ENCODE measurements at places on chromosomes 6 and 20.
A peak's percentile ranks its signal among the peaks of the same experiment; 100 is the strongest.

GRCh38 chr6:82711971-82712370 is 348.4 kb downstream of the TPBG start:
- no peak overlapping the region for H3K4me3 ChIP-seq
- H3K4me1 ChIP-seq, result no peaks in the 10 kb centered on the region
- no peak for DNase-seq
- H3K27me3 ChIP-seq, result peaks cover 10% of the 10 kb centered on the region
- H3K36me3 ChIP-seq, result no peaks in the 10 kb centered on the region

DNA sequence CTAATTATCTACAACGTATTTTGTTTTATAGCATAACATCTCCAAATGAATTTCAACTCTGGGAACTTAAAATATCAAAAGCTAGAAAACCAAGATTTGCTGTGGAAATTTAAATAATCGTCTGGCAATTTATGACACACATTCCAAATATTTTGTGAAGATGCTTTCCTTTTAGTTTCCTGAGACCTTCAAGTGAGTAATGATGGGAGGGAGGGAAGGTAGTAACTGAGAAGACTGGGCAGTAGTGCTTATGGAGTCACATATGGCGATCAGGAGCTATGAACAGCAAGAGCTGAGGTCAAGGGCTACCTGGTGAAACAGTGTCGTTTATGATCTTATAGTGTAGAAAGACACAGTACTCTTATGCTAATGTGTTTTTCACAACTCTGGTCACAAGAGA is 178.2 kb upstream of the THEMIS start:
- no peak overlapping the region for H3K4me3 ChIP-seq
- no peak overlapping the region for H3K27ac ChIP-seq
- H3K27me3 ChIP-seq, result no peaks in the 10 kb centered on the region
- peaks cover 4% of the 10 kb centered on the region for H3K4me1 ChIP-seq

DNA sequence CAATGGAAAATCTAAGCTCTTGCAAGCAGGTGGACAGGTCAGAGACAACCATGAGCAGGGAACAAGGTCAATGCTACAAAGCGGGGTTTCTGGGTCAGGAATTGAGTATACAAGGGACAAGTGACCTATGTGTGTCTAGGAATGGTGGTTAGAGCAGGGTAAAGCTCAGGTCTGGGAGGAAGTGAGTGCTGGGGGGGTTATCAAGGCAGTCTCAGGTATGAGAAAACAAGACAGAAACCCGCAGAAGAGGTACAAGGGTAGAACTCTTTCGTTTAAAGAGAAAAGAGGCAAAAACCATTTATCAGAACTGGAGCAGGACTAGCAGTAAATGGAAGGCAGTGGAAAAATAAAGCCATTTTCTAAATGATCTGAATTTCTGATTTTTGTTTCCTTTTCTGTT is 298.4 kb downstream of the ALDH8A1 start:
- no peak for DNase-seq
- H3K4me3 ChIP-seq, result no peak overlapping the region
- H3K27me3 ChIP-seq, result no peaks in the 10 kb centered on the region
- no peak overlapping the region for H3K27ac ChIP-seq

DNA sequence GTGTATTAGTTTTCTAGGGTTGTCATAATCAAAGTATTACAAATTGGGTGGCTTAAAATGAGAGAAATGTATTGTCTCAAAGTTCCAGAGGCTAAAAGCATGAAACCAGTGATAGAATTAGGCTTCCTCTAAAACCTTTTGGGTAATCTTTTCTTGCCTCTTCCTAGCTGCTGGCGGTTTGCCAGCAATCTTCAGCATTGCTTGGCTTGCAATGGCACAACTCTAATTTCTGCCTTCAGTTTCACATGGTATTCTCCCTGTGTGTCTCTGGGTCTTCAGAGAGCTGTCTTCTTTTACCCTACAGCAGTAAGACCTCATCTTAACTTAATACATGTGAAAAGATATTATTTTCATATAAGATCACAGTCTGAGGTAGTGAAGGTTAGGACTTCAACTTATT is 479.1 kb upstream of the GJE1 start:
- no peaks in the 10 kb centered on the region for H3K4me1 ChIP-seq
- no peak overlapping the region for H3K27ac ChIP-seq
- no peak for DNase-seq
- H3K4me3 ChIP-seq, result no peak overlapping the region

DNA sequence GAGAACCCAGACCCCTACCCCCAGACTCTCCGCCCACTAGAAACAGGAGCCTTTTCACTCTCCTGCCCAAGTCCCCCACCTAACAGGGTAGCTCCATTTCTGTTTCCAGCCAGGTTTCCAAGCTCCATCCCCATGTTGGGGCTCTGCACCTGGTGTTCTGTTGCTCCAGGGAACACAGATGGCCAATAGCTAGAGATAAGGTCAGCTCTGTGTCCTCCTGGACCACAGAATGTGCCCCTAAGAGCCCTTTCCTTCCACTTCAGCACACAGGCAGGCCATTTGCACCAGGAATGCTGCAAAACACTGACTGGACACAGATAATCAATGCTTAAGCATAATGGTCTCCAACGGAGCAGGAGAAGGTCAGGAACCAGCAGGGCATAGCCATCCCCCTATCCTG is 159.4 kb downstream of the QRSL1 start:
- no peak for DNase-seq
- peaks cover 4% of the 10 kb centered on the region for H3K27me3 ChIP-seq
- no peak overlapping the region for H3K27ac ChIP-seq

- peaks cover 8% of the 10 kb centered on the region for H3K36me3 ChIP-seq
- H3K4me1 ChIP-seq, result peaks cover 70% of the 10 kb centered on the region
- DNase-seq, result no peak
- peak overlapping the region; percentile 96 for H3K27ac ChIP-seq
- H3K27me3 ChIP-seq, result no peaks in the 10 kb centered on the region
- H3K4me3 ChIP-seq, result peak overlapping the region; percentile 96
Measured at GRCh38 chr6:89350281-89350966, 2.1 kb downstream of the UBE2J1 start.

DNA sequence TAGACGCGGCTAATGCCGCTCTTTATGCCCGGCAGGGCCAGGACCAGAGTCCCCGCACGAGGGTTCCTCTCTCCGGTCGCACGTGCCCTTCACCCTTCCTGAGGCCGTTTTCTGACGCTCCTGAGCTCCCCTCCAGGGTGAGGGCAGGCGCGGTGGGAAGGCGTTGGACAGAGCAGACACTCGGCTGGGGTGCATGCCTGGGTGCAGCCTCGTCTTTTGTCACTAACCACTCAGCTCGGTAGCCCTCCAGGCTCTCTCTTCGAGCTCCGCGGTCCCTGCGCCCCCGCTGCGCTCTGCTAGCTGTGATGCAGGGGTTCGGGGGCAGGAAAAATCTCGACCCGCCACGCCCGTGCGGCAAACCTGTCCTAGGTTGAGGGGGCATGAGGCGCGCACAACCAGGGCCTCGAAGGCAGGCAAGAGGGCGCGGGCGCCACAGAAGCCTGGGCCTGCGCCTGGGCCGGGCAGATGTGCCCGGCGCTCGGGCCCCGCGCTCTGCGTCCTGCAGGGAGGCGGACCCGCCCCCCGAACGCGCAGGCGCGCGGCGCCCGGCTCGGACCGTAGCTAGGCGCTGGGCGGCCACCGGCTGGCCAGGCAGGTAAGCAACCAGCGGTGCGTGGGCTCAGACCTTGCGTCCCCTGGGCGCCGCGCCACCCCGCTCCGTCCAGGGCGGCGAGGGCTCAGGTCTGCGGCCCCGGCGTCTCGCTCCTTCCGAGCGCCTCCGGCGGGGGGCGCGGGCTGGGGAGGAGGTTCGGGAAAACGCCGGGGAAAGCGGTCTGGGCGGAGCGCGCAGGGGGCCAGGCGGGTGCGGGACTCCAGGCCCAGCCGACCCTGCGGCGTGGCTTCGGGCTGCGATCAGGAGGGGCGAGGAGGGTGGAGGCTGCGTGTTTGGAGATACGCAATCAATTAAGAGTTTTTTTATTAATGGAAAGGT is at the start of gene L3MBTL1:
Gene L3MBTL1, plus strand, starts transcription at position 548 of the 931 bp plus-strand sequence. CDS start 5,807 bp downstream, outside the sequence.
- H3K27me3 ChIP-seq, result peaks cover 35% of the 10 kb centered on the region
- DNase-seq, result peak; percentile 20
- no peak within 1 kb of the TSS for H3K27ac ChIP-seq
- no peaks in the 10 kb centered on the region for H3K36me3 ChIP-seq
- peaks cover 1% of the 10 kb centered on the region for H3K4me1 ChIP-seq

- H3K27ac ChIP-seq, result no peak overlapping the region
- H3K36me3 ChIP-seq, result no peaks in the 10 kb centered on the region
- no peak overlapping the region for H3K4me3 ChIP-seq
- no peak for DNase-seq
- no peaks in the 10 kb centered on the region for H3K27me3 ChIP-seq
- no peaks in the 10 kb centered on the region for H3K4me1 ChIP-seq
Measured at GRCh38 chr6:71852948-71853347, 33.4 kb upstream of the RIMS1 start.

DNA sequence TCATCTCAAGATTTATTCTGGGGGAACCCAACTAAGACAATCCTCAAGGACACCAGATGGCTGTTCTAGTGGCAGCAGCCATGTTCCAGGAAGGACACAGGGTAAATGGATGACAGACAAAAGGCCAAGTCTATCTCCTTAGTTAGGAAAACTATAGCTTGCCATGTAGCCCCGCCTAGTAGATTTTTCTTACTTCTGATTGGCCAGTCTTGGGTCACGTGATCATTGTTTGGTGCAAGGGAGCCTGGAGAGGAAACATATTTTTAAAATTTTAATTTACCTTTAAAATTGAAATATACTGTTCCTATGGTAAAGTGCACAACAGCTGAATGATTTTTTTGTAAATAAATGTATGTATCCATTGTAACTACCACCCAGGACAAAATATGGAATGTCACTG is 4.4 kb upstream of the KCNS1 start:
- H3K4me1 ChIP-seq, result peaks cover 3% of the 10 kb centered on the region
- H3K27ac ChIP-seq, result no peak overlapping the region
- no peaks in the 10 kb centered on the region for H3K36me3 ChIP-seq
- peaks cover 24% of the 10 kb centered on the region for H3K27me3 ChIP-seq
- no peak for DNase-seq

- H3K27ac ChIP-seq, result peak overlapping the region; percentile 87
- H3K4me3 ChIP-seq, result peak overlapping the region; percentile 93
- DNase-seq, result peak; percentile 37
- H3K4me1 ChIP-seq, result peaks cover 78% of the 10 kb centered on the region
Measured at GRCh38 chr6:31659649-31660380, 763 bp downstream of the C6orf47 start.

- no peaks in the 10 kb centered on the region for H3K36me3 ChIP-seq
- H3K4me3 ChIP-seq, result peak overlapping the region; percentile 27
- no peak for DNase-seq
- peaks cover 54% of the 10 kb centered on the region for H3K27me3 ChIP-seq
- H3K27ac ChIP-seq, result no peak overlapping the region
Measured at GRCh38 chr20:1803932-1804501, 91.2 kb upstream of the SIRPA start.

GRCh38 chr20:58570204-58570859 is 55.1 kb upstream of the APCDD1L start:
- H3K4me1 ChIP-seq, result peaks cover 7% of the 10 kb centered on the region
- H3K4me3 ChIP-seq, result no peak overlapping the region
- no peak overlapping the region for H3K27ac ChIP-seq

GRCh38 chr20:20103486-20103885 is 51.2 kb downstream of the CFAP61 start:
- DNase-seq, result no peak
- no peaks in the 10 kb centered on the region for H3K4me1 ChIP-seq
- H3K27ac ChIP-seq, result no peak overlapping the region
- H3K27me3 ChIP-seq, result peaks cover 10% of the 10 kb centered on the region
- H3K36me3 ChIP-seq, result no peaks in the 10 kb centered on the region

DNA sequence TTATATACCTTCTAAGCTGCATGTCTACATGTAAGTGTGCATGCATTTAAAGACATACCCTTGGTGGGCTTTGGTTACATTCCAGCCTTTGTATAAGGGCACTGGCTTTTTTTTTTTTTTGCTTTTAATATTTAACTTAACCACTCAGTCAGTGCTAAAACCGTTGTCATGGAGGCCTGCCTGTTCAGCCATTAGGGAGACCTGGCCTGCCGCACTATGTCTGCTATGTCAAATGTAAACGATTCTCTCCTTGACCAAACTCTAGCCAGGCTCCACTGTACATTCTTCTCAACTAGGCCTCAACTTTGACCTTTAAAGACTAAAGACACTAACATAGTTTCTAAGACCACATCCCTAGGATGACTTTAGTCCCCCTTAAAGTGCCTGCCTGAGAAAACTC is 48.7 kb upstream of the BTN3A2 start:
- no peak overlapping the region for H3K27ac ChIP-seq
- peaks cover 22% of the 10 kb centered on the region for H3K27me3 ChIP-seq

GRCh38 chr6:16205377-16206144 is 32.8 kb upstream of the GMPR start:
- H3K4me3 ChIP-seq, result no peak overlapping the region
- peaks cover 18% of the 10 kb centered on the region for H3K27me3 ChIP-seq

DNA sequence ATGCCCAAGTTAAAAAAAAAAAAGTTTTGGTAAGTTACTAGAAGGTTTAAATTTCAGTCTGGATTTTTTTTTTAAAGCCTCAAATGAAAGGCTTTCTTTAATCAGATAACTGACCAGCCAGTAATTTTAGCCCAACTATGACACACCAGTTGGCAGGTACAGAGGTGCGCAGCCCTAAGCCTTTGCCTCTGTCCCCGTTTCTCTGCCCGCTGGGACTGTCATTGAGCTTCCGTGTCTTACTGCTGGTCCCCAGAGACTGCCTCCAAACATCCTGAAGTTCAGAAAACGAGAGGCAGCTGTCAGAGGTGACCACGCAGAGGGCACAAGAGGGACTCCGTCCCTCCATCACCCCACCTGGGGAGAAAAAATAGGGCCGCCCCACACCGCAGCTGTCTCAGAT is 118.2 kb downstream of the RPS12 start:
- no peak for DNase-seq
- peaks cover 24% of the 10 kb centered on the region for H3K27me3 ChIP-seq
- H3K4me1 ChIP-seq, result no peaks in the 10 kb centered on the region

DNA sequence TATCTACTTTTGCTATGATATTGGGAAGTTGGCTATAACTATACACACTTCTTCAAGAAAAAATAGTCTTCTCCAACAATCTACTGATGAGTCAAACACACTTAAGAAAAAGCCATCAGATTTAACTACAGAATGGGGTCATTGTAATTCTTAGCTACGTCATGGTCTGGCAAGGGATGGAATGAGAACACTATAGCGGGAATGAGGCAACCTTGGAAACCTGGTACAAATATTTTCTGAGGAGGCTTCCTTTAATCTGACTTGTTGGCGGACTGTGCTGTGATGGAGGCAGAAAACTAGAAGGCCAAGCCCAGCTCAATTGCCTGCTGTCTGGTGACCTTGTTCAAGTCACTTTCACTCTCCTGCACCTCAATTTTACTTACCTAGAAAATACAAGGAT is 586.8 kb upstream of the JAG1 start:
- H3K4me1 ChIP-seq, result no peaks in the 10 kb centered on the region
- no peaks in the 10 kb centered on the region for H3K27me3 ChIP-seq
- no peak overlapping the region for H3K4me3 ChIP-seq
- no peak overlapping the region for H3K27ac ChIP-seq
- no peak for DNase-seq
